NCI-H82 (cell line): ENCODE measurements at places on chromosomes 3 and 15.

DNA sequence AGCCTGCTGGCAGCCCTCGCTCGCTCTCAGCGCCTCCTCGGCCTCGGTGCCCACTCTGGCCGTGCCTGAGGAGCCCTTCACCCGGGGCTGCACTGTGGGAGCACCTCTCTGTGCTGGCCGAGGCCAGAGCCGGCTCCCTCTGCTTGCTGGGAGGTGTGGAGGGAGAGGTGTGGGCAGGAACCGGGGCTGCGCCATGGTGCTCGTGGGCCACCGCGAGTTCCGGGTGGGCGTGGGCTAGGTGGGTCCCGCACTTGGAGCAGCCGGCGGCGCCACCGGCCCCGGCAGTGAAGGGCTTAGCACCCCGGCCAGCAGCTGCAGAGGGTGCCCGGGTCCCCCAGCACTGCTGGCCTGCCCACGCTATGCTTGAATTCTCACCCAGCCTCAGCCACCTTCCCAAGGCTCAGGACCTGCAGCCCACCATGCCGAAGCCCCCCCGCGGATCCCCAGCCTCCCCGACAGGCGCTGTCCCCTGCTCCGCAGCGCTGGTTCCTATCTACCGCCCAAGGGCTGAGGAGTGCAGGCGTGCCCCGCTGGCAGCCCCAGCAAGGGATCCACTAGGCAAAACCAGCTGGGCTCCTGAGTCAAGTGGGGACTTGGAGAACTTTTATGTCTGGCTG, 863.3 kb downstream of the IGSF11 start:
- DNase-seq = no peak

- no peak for DNase-seq
Measured at GRCh38 chr15:54820811-54821210, 375.9 kb downstream of the RSL24D1 start.

GRCh38 chr15:40322531-40323238, 807 bp upstream of the INAFM2 start:
- peak; percentile 30 for DNase-seq

DNA sequence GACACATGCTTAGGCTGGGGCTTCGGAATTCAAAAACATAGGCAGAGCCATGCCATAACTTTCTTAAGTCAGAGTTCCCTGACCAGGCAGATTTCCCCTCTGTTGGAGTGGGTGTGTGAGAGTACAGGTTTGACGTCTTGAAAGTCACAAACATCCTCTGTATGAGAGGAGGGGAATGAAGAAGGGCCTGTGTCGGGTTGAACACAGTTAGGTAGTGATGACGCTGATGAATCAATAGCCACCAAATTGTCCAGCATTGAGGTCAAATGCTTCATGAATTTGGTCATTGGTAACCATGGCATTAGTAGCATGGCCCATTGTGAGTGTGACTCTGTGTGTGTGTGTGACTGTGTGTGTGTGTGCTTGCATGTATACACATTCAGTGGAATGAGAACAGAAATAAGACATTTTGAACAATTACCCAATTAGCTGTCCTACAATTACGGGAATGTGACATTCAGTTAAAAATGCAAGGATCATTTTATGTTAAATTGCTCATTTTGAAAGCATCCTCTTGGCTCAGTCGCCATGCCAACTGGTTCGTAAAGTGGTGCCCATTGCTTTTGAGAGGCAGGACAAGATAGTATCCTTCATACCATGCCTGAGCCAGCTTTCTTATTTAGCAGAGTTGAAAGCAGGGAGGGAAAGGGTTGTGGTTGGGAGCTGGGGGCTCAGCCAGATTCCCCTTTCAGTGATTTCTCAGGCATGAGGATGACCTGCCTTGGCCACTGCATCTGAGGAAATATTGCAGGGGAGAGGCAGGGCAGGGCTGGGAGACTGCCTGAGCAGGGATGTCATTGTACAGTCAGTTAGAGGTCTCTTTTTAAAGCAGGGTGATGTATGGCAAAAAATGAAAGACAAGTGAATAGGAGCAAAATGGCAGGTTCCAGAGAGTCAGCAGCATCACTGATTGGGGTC, 35.4 kb downstream of the RBP2 start:
- no peak for DNase-seq

DNA sequence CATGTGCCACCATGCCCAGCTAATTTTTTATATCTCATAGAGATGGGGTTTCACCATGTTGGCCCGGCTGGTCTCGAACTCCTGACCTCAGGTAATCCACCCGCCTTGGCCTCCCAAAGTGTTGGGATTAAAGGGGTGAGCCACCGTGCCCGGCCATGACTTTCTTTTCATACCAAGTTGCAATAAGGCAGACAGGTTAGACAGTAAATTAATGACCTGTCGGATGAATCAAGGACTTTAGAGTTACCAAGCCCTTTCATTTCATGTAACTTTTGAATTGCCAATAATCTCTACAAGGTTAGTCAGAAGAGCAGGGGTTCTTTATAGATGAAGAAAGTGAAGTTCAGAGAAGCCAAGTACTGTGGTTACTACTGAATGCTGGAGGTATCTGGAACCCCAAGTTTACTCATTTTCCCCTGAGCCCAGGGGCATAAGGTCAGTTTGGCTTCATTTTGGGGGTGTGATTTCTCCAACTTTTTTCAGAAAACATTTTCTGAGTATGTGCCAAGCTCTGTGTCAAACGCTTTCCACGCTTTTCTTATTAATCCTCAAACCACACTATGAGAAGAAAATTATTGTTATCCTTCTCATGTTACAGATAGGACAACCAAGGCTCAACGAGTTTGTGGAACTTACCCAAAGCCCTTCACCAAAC, 11.9 kb downstream of the PRICKLE2 start:
- DNase-seq = no peak

- DNase-seq = no peak
Measured at GRCh38 chr3:195160257-195160898, 110.6 kb downstream of the XXYLT1 start.
